ENCODE measurements at places on chromosomes 11 and 22. TPM values are rescaled to one million over a fixed set of nuclear protein-coding genes. Genes with fewer than 3 reads are reported as not detected.

The APOA1 gene
- not detected for total RNA-seq

The LIF gene
- not detected for total RNA-seq

The GAS2 gene
- total RNA-seq, result 8.6 TPM

The CDC42BPG gene
- under 0.01 TPM for total RNA-seq

The KCNJ4 gene
- 12.2 TPM for total RNA-seq

The IFITM10 gene
- 0.41 TPM for total RNA-seq

The CRYBB2 gene
- not detected for total RNA-seq

The ANO3 gene
- 4.1 TPM for total RNA-seq

The DNAJC24 gene
- 15.1 TPM for total RNA-seq

The KRTAP5-2 gene
- not detected for total RNA-seq

The NXPE1 gene
- total RNA-seq, result not detected

The MYOD1 gene
- not detected for total RNA-seq

The ISX gene
- not detected for total RNA-seq

DNA sequence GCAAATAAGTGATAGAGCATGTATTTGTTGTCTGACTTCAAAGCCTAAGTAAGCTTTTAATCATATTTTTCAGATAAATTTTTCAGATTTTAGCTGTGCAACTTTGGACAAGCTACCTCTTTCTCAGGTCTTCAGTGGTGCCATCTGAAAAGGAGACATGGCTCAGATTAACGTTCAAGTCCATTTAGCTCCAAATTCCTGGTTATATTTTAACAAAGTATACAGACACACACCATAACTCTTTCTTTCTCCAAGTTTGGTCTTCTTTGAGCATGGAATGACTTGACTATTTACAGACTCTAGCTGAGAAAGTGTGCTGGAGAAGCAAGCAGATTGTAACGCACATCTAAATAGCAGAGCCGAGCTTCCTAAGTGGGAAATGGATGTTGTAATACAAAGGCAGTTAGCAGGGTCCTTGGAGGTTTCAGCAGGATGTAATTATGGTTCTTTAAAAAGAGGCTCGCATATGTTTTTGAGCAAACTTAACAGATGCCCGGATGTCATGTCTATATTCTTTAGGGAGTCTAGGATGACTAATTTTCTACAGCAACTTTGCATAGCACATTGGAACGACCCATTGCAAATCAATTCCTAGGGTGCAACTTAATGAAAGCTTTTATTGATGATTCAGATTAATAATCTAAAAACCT lies 128.1 kb upstream of the E2F8 start:
- no peak for DNase-seq

DNA sequence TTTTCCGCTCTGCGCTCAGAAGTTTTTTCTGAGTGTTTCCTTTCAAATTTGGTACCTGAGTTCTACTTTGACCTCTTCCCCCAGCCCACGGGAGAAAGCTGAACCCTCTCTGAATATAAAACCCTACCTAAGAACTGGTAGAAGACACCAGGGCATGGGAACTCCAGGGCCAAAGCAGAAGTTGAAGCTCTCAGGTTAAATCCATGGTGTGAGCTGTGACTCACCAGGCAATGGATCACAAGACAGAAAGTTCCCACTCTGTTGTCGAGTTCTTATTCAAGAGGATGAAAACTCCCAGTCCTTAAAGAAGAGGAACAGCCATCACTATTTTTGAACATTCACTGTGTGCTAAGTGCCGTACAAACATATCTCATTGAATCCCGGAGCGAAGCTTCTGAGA lies 8.9 kb downstream of the TMEM218 start:
- DNase-seq, result no peak

GRCh38 chr11:27213232-27213660 lies 149.8 kb downstream of the CCDC34 start:
- DNase-seq, result no peak

- DNase-seq, result no peak
These were observed 116.6 kb upstream of the TOP3B start for GRCh38 chr22:22099194-22099486.

DNA sequence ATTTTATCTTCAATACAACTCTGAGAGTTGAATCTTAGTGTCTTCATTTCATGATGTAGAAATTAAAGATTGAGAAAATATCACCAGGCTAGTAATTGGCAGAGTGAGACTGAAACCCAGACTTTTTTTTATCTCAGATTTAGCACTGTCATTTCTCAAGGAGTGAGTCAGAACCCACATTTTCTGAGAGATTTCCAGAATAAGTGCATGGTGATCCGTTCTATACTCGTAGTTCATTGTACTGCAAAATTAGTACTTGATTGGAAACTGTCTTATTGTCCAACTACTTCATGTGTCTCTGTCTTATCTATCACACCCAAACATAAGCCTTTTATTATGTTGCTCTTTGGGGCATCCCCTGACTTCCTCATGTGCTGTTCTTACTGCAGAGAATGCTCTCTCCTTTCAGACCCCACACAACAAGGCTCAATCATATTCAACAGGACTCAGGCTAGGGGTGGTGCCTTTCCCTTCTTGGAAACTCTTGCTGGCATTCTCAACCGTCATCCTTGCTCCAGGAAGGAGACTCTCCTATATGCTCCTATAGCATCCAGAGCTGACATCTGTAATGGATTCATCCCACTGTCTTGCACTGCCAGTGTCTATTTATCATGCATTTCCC lies 76.7 kb upstream of the BLID start:
- DNase-seq, result no peak

DNA sequence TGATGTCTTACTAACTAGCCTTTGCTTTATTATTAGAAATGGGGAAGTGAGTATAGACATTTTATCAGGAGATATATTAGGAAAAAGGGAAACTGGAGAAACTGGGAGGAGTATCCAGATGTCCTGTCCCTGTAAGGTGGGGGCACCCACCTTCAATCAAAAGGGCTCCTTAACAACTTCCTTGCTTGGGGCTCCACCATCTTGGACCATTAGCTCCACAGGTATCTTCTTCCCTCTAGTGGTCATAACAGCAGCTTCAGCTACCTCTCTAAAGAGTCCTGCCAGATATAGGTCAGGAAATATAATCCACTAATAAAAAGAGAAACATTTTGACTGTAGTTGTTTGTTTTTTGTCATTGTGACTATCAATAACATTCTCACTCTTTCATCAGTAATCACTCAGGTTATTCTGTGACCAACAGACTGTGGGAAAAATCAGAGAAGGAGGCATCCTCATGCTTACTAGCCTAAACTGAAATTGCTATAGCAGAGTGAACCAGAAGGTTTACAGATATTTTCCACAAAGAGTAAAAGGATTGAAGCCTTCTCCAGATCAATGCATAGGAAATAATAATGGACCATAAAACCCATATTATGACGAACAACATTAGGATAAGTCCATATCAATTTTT lies 10.4 kb downstream of the OR51B4 start:
- no peak for DNase-seq

DNA sequence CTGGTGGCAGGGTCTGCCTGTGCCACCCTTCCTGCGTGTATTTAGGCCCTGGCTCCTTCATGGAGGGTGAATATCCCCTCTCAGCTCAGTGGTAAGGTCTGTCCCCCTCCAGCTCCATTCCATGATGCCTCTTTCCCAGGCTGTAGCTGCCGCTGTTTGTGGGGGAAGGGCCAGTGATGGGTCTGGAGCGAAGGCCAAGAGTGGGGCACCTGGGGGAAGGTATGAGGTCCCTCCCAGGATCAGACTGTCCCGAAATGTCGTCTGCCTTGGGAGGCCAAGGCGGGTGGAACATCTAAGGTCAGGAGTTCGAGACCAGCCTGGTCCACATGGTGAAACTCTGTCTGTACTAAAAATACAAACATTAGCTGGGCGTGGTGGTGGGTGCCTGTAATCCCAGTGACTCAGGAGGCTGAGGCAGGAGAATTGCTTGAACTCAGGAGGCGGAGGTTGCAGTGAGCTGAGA lies 1.1 kb downstream of the CD151 start:
- DNase-seq, result no peak

DNA sequence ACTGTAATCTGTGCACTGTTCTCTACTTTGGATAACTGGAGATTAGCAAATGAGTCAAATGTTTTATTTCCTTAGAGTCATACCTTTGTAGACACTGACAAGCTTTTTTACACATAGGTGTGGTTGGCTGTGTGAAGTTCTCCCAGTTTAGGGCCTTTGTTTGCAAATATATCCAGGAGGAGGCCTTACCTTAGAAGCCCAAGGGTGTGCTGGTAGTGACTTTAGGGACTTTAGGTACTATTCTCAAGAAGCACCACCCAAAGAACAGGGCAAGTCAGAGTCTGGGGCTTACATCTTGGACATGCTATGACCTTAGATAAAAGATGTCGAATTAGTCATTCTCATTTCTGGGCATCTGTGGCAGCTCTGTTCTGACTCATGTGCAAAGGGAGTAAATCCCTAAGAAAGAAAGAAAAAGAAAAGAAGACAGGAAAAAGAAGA lies 4.8 kb upstream of the FAR1 start:
- no peak for DNase-seq

- DNase-seq, result no peak
These were observed 51.3 kb downstream of the TRIM29 start for GRCh38 chr11:120086651-120087050.

- peak; percentile 67 for DNase-seq
These were observed 54.8 kb upstream of the CAPRIN1 start for GRCh38 chr11:33996498-33997454.

- DNase-seq, result no peak
These were observed 850 bp upstream of the MIF start for GRCh38 chr22:23893121-23893944.

- no peak for DNase-seq
These were observed 2.3 kb upstream of the ANKRD54 start for GRCh38 chr22:37846433-37846832.

DNA sequence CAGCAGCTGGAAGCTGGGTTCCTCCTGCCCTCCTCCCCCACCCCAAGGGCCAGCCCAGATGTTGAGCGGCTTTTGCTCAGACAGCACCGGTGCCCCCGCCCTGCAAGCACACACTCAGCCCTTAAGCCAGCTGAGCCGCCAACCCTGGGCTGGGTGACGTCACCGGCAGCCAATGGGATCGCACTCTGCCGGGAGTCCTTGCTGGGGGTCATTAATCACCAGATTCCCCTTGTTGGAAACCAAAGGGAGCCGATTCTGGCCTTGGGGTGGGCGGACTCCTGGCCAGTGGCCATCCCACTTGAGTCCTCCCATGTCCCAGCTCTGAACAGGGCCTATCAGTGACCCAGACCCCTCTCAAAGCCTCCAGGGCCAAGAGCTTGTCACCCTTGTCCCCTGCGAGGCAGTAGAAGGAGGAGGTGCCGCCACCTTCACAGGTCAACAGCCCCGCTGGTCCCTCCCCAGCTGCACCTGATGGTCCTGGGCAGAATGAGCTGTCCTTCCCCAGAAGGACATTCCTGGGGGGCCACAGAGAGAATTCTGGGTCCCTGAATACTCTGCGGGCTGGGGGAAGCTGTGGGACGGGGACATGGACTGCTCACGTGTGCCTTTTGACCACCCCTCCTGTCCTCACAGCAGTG lies 7.4 kb downstream of the DUSP8 start:
- no peak for DNase-seq

DNA sequence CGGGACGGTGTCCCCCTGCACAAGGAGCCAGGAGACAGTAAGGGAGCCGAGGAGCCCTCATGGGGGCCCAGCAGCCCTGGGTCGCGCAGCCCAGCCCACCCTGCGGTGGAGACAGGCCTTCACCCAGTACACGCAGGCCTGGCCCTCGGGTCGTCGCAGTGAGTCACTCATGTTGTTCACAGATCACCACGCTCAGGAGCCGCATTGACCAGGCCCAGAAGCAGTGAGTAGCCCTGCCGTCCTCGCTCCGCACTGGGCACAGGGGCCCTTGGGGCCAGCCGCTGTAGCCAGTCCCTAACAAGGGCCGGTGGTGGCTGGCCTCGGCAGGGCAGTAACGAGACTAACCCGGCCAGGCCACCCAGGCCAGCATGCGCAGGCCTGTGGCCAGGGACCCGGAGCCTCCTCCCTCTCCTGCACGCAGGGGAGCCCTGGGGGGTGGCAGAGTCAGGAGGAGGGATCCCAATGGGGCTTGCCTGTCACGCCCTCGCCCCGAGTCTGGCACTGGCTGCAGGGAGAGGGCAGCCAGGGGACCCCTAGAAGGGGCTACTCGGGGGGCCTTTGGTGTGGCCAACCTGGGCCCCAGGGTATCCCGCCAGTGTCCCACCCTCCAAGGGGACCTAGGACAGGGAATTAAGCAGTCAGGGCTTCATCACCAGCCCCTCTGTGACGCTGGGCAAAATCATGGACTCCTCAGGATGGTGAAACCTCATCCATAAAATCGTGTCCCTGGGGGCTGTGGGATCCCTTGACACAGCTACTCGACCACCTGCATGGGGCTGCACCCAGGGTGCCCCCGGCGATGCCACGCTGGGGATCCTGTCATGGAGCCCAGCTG lies 10.1 kb upstream of the MRPL23 start:
- no peak for DNase-seq

GRCh38 chr11:2266586-2267305 lies 3.6 kb downstream of the ASCL2 start:
- DNase-seq, result no peak

DNA sequence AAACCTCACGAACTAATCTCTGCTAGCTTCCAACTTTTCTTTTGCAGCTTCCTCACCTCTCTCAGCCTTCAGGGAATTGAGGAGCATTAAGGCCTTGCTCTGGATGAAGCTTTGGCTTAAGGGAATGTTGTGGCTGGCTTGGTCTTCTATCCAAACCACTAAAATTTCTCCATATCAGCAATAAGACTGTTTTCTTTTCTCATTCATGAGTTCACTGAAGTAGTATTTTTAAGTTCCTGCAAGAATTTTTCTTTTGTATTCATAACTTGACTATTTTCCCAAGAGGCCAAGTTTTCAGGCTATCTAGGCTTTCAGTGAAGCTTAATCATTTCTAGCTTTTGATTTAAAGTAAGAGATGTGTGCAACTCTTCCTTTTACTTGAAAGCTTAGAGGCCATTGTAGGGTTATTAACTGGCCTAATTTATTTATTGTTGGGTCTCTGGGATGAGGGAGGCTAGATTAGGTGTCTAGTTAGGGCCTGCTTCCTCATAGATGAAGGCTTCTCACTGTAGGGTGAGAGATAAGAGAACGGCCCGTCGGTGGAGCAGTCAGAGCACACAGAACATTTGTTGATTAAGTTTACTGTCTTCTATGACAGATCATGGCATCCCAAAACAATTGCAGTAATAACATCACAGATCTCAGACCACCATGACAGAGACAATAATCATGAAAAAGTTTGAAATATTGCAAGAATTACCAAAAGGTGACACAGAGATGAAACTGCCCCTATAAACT lies 33.2 kb downstream of the CSF2RB start:
- DNase-seq, result no peak

DNA sequence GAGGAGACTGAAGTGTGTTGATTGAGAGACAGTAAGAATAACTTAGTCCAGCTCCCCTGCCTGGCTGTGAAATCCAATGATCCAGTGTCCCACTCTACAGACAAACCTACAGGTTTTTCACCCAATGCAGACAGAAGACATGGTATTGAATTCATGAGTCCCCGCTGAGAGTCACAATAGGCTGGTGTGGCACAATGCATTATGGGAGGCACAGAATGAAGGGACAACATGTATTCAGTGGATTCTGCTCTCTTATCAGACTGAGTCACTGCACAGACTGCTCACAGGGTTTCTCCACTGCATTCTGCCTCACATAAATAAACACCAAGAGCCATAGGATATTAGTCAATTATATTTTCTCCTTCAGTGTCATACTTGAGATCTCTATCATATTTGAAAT lies 55.2 kb upstream of the TOP3B start:
- DNase-seq, result no peak

- DNase-seq, result no peak
These were observed 588.9 kb downstream of the ETS1 start for GRCh38 chr11:127998421-127998820.
